Stimulated activated CD8-positive, alpha-beta memory T cell treated with anti-CD3 and anti-CD28 coated beads, Interleukin-2, amount 100 ng/mL, for 1 hour (primary cell): ENCODE measurements at places on chromosomes 6 and 20.

GRCh38 chr20:49904440-49905214, 10.7 kb downstream of the SPATA2 start:
- DNase-seq = no peak

GRCh38 chr20:4550740-4551139, 171.0 kb upstream of the PRND start:
- DNase-seq = no peak

DNA sequence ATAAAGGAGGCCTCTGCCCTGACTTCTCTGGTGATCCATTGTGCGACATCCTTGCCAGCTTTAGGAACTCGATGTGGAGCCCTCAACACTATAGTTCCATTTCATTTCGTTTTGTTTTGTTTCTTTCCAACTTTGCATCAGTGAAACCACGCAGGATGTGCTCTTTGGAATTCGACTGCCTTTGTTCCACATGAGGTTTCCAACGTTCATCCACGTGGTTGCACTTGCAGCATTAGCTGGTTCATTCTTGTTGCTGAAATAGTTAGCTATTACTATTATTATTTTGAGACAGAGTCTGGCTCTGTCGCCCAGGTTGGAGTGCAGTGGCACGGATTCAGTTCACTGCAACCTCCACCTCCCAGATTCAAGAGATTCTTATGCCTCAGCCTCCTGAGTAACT, 61.3 kb upstream of the ZNFX1 start:
- DNase-seq = no peak

- no peak for DNase-seq
Measured at GRCh38 chr6:136184738-136185137, 65.4 kb downstream of the MTFR2 start.

DNA sequence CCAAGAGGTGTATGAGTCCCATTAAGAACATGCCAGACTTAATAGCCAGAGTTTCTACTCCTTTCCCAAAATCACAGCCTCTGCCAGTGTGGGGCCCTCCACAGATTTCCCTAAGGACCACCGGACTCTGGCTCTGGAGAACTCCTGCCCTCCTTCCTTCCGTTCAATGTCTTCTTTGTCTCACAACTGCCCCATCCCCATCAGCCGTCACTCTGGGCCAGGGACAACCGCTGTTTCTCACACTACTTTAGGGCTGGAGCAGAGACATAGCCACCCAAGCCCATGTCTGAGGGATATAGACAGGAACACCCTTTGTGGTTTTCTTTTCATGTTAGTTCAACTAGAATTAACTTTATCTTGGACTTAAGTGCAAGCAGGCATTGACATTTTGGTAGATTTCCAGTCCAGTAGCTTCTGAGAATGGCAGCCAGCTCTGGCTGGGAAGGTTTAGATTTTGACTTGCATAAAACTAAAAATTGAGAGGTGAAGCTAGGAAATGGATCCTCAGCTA, 6.7 kb upstream of the ACSS1 start:
- DNase-seq = no peak

DNA sequence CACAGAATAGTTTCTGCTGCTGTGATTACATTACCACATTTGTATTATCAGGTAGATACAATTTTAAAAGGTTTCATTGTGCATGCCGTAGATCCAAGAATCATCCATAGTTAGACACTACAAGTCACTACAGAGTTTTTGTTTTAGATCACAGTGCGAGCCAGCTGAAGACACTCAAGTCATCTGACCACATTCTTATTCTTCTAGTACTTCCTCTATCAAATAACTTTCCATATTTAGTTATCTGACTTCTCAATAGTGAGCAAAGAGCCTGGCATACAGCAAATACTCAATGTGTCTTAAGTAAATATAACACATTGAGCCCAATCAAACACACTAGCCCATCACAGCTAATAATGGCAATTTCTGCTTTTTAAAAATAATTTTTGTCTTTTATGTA, 195.4 kb downstream of the ASCC3 start:
- no peak for DNase-seq

DNA sequence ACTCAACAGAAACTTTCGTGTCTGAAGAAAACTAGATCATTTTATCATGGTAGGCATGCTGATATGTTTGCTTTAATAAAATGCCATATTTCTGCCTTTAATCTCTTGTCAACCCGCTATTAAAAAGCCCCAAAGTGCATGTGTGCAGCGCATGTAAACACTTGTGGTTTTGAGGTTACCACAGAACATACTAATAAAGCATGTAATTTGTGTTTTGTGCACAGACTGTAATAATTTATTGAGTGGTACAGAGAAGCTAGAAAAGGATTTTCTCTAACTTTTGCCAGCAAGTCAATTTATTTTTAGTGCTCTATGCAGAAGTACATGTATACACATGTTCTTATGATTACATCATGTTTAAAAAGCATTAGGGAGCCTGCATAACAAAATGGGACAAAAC, 349.9 kb upstream of the SLC35B3 start:
- DNase-seq = no peak

DNA sequence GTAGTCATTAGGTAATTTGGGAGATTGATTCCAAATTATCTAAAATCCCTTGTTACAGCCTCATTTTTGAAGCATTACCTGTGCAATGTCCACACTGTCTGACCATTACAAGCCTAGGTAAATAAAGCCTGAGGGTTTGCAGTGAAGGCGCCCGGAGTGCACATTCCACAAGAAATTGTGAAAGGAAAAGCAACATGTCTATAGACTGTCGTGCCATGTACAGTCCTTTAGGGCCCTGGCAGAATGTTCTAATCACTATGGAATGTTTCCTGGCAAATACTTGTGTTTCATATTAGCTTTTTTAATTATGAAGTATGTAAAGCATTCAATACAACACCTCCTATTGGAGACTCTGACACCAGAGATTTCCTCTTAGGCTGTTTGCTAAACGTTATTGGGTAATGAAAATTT, 28.9 kb downstream of the PREP start:
- DNase-seq = no peak

DNA sequence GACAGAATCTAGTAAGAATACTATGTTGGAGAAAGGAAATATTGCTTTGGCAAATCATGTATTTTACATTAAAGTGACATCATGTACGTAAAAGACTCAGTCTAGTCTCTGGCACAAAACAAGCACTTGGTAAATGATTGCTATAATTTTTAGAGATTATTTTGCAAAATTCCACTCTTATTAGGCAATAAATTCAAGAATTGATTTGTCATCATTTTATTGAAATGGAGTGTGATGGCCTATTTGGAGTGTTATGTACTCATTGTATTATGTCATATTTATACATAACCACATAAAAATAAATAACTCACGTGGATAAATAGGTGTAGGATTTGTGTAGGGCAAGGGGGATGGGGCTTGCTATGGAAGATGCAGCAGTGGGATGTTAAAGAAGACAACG, 70.0 kb upstream of the FYN start:
- DNase-seq = no peak

DNA sequence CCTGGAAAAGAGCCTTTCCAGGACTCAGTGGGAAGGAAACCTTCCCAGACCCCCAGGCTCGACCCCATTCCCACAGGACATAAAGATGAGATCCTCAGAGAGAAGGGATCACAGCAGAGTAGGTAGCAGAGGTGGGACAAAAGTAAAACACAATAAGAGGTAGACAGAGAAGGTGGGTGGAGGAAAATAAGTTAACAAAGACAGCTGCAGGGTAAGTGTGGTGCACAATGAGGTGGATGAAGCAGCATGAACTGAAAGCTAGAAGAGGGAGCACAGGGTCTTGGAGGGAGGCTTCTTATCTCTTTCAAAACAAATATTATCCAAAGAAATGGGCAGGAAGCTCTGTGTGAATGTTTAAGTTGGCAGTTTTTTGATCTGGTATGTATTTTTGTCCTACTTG, 14.0 kb upstream of the MAP7 start:
- no peak for DNase-seq

DNA sequence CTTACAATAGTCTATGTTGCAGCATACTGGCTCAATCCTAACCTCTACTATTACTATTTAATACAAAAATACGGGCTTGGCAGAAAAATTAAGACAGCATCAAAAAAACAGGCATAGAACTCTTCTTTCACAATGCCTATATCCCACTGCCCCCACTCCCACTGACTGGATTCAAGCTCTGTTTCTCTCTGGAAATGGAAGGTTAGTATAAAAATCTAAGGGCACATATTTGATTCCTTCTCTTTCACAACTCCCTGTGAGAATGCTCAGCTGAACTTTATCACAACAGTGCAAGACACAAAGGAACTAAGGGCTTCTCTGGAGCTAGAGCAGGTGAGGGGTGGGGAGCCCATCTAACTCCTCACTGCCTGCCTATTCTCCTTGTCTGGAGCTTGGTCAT, 258.4 kb upstream of the FAM83B start:
- no peak for DNase-seq

DNA sequence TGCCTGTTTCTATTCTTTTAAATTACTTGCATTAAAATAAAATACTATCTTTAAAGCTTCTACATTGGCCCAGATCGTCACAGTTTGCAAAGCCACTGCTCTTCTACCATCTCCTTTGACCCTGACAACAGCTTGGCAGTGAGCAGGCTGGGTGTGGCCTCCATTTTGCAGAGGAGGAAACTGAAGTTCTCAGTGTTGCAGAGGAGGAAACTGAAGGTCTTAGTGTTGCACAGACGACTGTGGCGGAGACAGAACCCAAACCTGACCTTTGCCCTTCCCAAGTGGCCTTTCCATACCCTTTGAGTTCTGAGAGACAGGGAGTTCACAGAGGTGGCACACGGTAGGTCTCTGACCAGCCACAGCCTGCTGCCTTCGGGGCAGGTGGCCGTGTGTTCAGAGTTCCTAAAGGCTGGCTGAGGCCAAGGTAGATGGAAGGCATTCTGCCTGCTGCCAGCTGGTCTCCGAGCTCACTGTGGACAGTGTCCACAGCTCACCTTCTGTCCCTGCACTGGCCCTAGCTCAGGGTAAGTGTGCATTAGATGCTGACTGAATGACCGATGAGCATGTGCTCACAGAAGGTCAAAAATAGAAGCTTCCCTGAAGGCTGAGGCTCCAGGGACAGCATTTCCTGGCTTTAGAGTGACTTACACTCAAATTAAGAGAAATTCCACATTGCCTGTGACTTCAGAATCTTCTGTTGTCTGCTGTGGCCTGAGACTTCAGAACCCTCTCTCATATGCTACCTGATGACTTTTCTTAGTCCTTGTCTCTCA, 113.5 kb upstream of the SLC24A3 start:
- DNase-seq = no peak

GRCh38 chr6:42407379-42407778, 44.3 kb downstream of the TRERF1 start:
- DNase-seq = no peak
